ENCODE measurements at places on chromosomes 6 and 20.

DNA sequence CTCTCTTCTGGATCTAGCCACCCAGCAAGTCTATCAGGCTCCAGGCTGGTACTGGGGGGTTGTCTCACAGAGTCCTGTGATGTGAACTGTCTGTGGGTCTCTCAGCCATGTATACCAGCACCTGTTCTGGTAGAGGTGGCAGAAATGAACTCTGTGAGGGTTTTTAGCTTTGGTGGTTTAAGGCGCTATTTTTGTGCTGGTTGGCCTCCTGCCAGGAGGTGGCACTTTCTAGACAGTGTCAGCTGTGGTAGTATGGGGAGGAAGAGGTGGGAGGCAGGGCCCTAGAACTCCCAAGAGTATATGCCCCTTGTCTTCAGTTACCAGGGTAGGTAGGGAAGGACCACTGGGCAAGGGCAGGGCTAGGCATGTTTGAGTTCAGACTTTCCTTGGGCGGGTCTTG is 75.8 kb downstream of the SNAP91 start:
- no peak for DNase-seq

- no peak for DNase-seq
Measured at GRCh38 chr6:2404211-2404929, 159.0 kb upstream of the GMDS start.

DNA sequence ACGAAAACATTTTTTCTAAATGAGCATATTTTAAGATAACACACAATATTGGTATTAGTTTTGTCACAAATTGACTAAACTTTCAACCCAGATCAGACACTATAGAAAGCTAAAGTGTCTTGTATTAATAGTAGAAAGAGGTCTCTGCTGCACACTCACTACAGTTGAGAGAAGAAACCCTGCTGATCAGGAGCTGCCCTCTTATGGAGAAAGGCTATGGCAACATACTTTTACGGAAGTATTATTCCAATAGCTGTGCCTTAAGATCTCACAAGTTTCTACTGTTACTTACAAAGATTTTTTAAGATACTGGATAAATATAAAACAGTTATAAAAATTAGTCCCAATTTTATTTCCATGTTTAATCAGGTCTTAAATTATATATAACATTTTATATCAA is 155.7 kb downstream of the RIMS1 start:
- no peak for DNase-seq

DNA sequence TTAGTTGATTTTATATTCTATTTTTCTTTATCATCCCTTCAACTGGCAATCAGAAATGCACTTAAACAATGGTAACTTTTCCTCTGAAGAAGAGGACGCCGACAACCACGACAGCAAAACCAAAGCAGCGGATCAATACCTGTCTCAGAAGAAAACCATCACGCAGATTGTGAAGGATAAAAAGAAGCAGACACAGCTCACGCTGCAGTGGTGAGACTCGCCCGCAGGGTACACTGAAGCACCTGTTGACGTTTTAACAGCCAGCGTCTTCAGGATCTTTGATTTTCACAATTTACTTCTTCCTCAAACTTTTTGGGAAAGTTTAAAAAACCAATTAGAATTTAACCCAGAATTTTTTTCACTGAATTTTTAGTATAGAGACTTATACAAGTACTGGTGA is 701 bp downstream of the RFX6 start:
- no peak for DNase-seq

- no peak for DNase-seq
Measured at GRCh38 chr6:164216839-164217238, 802.3 kb downstream of the QKI start.

GRCh38 chr6:3226481-3227362 is 731 bp downstream of the TUBB2B start:
- DNase-seq = no peak

- no peak for DNase-seq
Measured at GRCh38 chr6:161522276-161522675, 248.4 kb upstream of the AGPAT4 start.

- DNase-seq = no peak
Measured at GRCh38 chr20:47273591-47274235, 82.8 kb downstream of the ZMYND8 start.

GRCh38 chr6:167847936-167848335 is 21.2 kb downstream of the AFDN start:
- no peak for DNase-seq

- no peak for DNase-seq
Measured at GRCh38 chr6:30683183-30683979, 3.1 kb downstream of the PPP1R18 start.

DNA sequence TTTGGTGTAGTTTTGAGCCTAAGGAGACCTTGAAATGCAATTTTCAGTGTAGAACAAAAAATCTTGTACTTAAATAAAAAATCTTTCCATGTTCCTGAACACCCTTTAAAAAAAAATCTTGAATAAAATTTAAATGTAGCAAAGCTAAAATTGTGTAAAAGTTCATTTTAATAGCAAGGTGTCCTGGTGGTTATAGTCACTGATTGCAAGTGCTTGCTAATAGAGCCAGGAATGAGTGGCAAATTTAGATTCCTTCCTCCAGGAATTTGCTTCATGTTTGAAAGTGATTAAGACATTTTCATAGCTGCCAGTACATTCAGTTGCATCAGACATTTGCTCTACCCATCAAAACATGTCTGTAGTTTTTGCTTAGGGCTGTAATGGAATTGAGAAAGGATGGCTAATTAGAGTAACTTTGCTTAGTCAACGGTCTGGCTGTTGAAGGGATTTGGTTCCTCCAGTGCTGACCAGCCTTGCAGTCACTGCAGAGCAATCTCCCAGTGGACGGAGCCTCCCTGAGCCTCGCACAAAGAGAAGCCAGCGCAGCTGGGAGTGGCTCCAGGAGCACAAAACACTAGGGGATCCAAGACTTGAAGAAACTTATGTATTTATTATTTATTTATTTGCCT is 36.5 kb downstream of the AKAP12 start:
- DNase-seq = no peak

- no peak for DNase-seq
Measured at GRCh38 chr20:20206788-20207187, 154.5 kb downstream of the CFAP61 start.

GRCh38 chr6:10850728-10851127 is 12.4 kb upstream of the MAK start:
- DNase-seq = no peak

DNA sequence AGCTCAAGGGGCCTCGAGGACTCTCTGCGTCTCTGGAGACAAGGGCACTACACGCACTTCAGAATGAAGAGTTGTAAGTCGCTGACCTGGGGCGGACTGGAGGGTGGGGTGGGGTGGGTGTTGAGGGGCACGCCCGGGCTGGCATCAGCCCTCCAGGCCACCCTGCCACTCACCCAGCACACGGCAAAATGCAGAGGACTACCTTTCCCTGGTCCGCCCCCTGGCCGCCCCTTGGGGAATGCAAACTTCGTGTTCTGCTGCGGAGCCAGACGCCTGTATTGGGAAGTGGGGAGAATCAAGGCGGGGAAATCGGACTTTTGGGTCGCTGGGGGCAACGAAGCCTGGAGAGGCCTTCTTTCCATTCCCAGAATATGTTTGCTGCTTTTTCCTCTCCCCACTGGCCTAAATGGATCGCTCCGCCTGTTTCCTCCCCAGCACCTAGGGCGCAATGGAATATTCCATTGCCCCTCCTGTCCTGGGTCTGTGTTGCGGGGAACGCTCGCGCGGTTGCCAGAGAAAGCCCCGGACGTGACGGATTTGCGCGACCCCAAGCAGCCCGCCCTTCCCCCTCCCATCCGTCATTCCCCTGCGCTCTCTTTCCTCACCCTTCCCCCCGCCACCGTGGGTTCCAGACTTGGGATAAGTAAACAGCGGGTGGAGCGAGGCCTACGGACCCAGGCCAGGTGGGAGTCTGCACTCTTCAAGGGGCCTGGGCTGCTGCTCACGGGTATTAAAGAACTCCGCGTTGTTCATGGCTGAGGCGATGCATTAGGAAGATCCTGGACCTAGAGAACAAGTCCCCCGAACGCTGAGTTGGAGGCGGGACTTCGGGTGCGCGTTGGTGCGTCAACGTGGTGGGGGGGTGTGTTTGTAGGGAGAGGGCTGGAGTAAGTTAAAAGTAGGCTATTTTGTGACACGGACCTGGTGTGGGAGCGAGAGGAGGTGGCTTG is at the start of gene PPT2:
TSS of gene PPT2 (plus strand) at position 578 of the 950 bp plus-strand sequence. CDS start 454 bp downstream, outside the sequence.
- peak; percentile 76 for DNase-seq

DNA sequence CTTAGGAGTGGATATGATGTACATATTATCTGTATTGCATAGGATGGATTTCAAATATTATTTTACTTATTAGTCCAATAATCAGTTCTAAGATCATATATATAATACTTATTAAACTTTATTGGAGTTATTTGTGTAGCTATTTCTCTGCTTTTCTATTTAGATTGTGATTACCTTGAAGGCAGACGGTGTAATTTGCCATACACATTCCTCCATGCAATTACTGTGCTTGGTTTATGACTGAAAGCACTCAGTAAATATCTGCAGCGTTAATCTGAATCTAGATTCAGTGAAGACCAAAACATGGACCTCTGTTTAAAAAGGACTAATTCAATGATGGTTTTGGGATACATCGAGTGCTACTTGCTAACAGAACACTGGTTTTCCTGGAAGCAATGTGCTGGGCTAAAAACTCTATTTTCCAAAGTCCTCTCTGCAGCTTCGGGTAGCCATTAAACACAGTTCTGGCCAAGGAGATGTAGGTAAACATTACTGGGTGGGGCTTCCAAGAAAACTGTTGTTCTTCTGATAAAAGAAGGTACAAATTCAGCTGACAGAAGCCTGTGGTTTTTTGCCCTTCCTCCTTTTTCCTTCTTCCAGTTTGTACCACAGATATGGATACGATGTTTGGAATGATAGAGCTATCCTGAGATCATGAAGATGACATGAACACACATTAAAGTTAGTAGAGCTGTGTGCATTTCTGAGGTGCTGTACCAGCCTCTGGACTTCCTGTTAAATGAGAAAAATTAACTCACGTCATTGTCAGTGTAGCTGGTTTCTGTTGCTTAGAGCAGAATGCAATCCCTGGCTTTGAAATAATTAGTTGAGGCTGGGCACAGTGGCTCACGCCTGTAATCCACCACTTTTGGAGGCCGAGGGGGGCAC is 136.5 kb upstream of the NUP153 start:
- DNase-seq = no peak

DNA sequence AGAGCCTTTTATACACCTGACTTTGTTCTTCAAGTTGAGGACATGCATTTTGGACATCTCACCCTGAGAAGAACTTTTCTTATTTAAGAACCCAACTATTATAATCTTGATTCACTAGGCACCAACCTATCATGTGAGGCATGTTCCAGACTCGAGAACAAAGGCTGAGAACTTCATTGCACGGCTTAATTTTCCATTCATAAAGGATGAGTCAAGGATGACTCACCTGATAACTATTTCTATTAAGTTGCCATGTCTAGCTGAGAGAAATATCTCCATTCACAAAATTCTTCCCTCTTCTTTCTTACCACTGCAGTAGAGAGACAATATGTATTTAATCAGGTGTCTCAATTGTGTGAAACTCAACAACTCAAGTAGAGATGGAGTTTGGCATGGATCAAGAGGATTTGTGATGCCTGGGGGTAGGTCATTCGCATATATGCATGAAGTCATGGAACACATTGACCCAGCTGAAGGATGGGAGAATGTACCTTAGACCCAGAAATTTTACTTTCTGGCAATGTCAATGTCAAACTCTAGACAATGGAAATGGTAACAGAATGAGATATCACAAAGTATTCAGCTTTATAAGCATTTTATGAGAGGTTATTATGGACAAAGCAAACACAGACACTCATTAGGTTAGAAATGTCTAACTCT is 208.7 kb upstream of the PRND start:
- peak; percentile 74 for DNase-seq

- no peak for DNase-seq
Measured at GRCh38 chr6:142027074-142027473, 105.7 kb upstream of the GJE1 start.

DNA sequence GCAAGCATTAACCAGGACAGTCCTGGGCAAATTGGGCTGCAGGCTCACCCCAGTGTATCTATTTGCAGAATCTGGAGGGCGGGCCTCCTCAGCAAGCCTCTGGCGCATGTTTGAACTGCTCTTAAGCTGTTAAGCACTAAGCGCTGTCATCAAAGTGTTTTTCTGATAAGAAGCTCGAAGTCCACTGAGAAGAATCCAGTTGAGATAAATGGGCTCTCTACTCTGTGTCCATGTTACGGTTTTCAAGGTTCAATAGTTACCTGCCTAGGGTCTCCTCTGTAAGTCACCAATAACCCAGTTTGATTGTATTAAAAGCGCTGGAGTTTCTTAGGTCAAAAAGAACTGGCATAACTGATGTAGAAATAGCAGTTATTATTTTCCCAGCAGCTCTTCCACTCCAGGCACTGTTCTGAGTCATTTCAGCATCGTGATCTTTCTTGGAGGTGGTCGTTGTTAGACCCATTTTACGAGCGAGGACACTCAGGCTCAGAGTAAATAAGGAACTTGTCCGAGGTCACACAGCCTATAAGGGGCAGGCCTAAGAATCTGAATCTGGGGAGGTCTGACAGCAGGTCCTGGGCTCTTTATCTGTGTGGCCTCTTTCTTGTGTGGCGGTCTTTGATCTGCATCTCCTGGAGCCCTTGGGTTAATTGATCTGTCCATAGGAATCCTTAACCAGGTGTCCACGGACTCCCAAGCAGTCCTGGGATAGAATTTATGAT is 207.4 kb upstream of the ZNF217 start:
- no peak for DNase-seq

DNA sequence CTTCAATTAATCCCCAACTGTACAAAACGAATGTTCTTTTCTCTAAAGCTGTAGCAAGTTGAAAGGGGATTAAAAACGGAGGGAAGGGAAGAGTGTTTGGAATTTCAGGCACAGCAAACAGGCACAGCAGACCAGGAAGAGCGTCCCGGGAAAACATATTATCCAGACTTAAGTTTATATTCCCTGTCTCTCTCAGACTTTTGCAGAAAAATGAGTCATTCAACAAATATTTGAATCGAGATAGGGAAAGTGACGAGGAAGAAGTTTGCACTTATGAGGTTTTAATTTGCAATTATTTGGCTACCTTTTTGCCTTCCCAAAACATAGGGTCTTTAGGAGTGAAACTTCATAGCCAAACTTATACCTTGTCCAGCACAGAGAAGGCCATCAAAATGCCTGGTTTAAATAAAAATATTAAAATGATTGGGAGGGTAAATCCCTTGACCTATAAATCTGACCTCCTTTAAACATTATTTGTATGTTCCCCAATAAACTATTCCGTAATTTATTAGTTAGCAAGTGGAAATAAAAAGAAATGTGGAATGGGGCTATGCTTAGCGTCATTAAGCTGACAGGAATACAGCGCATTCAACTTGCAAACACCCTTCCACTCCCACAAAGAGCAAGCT is 16.0 kb downstream of the HFE start:
- no peak for DNase-seq

DNA sequence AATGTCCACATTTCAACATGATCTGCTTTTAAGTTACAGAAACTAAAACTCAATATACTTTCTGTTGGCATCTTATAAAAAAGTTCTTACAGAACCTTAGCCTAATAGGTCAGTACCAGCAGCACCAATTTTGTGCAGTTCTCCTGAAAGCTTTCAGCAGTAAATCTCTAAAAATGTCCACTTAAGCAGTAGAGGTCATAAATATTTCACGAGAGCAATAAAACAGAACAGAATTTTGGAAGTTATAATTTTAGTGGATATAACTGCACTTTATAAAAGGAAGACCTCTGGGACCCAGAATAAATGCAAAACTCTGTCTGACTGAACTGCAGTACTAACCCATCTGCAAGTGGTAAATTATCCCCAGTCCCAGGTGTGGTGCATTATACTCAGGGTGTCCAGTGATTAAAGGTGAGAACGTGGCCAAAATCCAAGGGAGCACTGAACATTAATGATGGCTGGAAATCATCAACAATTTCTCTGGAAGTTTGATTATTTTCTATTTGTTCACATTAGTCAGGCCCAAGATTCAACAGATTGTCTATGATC is 172.6 kb upstream of the RSPO3 start:
- no peak for DNase-seq

GRCh38 chr6:28402197-28402596 is 2.6 kb upstream of the ZSCAN12 start:
- no peak for DNase-seq

All from AG04450 (cell line).